Natural killer cell treated with Interleukin-12 subunit alpha and Interleukin-12 subunit beta and Interleukin-15 and Interleukin-18, amount 100 ng/mL, for 72 hours (primary cell): ENCODE measurements at places on chromosomes 4 and X. TPM values are rescaled to one million over a fixed set of nuclear protein-coding genes. Genes with fewer than 3 reads are reported as not detected.

The PCDH10 gene
- not detected for total RNA-seq

- no peak for DNase-seq
Observed at GRCh38 chr4:175435381-175435783, 376.7 kb downstream of the GPM6A start.

DNA sequence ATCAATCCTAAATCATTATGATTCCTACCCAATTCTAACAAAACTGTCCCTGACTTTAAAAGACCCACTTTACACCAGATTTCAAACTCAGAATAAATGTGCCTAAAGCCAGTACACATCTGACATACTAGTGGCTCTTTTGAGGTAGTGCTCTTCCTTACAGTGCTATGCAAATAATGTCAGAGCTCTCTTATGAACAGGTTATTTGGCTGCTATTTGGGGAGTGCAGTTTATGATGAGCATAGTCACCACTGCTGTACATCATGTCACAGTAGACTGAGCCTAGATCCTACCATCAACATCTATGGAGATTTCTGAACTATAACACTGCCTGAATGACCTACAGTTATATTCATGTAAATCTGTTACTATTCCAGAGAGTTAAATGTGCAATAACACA lies 50.4 kb upstream of the PAGE5 start:
- no peak for DNase-seq

DNA sequence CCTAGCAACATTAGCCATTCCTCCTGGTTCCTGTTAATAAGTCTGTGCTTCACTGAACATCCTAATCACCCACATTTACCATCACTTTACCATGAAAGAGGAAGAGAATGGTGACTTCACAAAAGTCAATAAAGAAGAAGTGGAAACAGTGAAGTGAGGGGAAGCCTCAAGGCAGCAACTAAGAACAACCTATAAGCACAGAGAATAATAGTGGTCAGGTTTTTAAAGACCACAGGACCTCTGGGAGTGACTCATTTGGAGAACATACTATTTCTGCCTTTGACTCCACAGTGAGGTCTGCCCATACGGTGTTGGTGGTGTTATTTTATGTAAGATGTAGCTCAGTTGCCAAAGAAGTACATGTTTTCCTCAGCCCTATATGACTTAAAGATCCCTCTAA lies 86.0 kb upstream of the TET2 start:
- DNase-seq: no peak

GRCh38 chrX:19576742-19577141 lies 61.4 kb upstream of the MAP3K15 start:
- DNase-seq: no peak
